Ascending aorta (tissue), 2 donors: ENCODE measurements at places on chromosomes 16 and 17.
A peak's percentile ranks its signal among the peaks of the same experiment; 100 is the strongest.

DNA sequence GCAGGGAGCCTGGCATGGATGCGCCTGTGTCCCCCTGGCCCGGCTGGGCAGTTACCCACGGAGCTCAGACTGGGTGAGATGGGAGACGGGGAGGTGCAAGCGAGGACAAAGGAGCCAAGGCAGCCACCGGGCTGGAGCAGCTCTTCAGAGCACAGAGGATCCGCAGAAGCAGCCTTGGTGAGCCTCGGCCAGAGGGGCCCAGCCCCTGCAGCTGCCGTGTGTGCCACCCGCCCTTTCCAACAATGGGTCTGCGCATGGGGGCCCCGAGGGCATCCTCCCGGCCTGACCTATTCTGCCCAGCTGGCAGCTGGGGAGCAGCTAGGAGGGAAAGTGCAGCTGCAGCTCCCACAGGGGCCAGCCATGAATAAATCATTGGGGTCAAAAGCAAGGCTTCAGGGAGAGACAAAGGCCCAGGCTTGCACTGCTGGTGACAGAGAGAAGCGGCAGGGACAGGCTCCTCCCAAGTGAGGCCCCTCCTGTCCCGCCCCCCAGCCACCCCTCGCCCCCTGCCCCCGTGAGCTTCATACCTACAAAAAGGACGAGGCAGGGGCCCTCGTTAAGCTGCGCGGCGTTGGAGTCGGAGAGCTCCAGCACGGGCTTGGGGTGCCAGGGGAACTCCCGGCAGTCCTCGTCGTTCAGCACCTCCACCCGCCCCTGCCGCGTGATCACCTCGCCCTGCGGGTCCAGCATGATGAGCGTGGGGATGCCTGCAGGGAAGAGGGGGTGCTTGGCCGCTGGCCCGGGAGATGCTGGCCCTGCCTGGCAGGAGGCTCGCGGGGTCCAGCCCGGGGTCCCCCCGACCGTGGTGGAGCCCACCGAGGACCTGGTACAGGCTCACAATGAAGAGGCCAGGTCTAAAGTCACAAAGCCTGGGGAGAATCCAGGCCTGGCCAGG lies 22.6 kb downstream of the MRM3 start:
- no peak for DNase-seq

DNA sequence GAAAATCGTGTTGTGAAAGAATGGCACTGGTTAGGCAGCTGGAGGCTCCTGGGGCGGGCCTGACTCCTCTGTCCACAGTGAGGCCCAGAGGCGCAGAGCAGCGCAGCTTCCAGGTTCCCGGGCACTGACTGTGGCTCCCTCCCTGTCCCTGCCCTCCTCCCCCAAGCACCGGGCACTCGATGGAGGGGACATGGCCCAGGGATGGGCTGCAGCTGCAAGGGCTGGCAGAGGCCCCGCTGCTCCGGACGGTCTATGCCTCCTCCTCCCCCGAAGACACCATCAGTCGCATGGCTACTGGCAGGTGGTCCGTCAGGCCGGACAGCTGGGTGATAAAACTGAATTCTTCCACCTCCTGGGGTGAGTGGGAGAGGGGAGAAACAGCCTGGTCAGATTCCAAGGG lies 50.1 kb downstream of the PRMT7 start:
- no peak for DNase-seq

GRCh38 chr17:57288040-57288772 lies 31.9 kb downstream of the MSI2 start:
- no peak for DNase-seq

GRCh38 chr16:88672776-88673175 lies 9.9 kb upstream of the MVD start:
- no peak for DNase-seq

- DNase-seq: no peak
Observed at GRCh38 chr17:13678841-13679240, 77.1 kb upstream of the HS3ST3A1 start.

- no peak for DNase-seq
Observed at GRCh38 chr16:4123616-4124300, 7.5 kb upstream of the ADCY9 start.

DNA sequence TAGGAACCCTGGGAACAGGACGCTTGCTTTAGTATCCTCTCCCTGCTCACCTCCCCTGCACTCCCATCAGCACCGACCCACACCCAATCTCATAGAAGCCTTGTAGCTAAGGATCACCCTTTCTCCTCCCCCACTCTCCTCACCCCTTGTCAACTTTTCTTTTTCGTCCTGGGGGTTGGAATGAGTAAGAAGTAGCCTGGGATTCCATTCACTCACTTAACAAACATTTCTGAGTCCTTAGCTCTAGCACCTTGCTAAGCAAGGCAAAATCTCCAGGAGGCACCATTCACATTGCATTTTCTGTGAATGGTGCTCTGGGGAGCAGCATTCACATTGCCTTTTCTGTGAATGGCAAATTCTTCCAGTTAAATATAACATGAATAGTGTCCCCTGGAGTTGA lies 1.1 kb upstream of the PGAP3 start:
- no peak for DNase-seq

DNA sequence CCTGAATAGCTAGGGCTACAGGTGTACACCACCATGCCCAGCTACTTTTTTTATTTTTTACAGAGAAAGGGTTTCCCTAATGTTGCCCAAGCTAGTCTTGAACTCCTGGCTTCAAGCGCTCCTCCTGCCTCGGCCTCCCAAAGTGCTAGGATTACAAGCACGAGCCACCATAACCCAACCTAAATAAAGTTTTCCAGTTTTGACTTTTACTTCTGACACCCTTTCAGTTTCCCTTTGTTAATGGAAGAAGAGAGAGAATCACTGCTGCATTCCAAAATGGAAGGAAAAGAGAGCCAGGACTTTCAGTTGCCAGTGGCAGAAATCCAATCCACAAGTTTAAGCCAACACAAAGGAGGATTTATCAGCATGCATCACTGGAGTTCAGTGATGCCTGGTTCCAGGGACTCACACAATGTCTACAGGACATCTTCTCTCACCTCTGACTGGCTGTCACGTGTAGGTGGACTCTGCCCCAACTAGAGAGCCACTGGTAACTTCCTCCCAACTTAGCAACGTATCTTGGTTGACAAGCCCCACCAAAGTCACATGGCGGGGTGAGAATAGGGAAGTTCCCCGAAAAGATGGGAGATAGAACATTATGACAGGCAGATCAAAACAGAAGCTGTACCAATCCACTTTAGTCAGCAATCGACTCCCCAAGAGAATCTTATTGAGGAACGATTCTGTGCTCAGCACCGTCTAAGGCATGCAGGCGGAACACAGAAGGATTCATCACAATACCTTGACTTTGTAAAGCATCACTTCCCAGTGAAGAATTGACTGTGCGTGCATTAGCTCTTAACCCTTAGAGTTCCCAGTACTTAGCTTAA lies 46.5 kb downstream of the GAS7 start:
- no peak for DNase-seq

GRCh38 chr16:19929062-19929511 lies 44.4 kb upstream of the GPRC5B start:
- DNase-seq: no peak

- no peak for DNase-seq
Observed at GRCh38 chr17:38439436-38439835, 11.2 kb downstream of the ARHGAP23 start.

DNA sequence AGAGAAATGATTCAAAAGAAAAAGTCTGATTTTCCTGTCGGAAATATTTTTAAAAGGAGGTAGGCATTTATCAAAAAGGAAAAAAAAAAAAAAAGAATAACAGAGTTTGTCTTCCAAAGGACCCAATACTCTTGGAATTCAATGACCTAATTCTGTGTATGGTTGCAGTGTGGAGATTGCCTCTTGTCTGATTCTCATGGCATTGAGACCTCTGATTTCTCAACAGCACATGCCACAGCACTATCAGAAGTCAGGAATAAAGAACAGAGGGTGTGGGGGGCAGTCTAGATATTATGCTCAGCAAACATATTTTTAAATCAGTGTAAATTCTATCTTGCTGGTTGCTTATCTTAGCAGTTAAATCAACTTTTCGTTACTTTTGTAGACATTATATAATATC lies 81.3 kb upstream of the SOX9 start:
- no peak for DNase-seq

DNA sequence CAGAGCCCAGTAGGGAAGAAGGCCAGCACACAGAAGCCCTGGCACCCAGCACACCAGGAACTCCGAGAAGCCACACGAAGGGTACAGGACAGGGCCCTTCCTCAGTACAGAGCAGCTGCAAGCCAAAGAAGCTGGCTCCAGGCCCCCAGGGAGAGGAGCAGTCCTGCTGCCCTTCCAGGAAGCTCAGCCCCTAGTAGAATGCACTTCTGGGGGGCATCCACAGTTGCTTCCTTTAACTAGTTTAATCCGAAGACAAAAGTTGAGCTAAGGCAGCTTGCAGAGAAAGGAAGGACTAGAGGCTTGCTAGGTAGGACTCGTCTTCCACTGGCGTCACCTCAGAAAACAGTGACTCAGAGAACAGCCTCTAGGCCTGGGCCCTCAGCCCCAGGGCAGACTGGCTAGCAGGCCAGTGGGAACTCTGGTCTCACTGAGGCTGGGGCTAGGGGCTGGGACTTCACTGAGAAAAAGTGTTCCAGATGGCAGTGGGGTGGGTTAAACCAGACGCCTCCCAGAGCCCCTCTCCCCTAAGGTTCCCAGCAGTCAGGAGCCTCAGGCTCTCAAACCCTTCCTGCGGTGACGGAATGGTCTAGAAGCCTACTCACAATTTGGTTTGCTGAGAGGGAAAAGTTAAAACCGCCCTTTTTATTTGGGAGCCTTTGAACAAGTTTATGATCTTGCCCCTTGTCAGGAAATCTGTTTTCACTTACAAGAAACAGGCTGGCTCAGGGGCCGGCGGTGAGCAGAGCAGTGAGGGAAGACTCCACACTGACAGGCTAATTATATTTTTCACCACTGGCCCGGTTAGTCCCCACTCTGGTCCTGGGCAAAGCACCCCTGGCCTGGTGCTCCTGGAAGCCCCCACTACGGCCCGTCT lies 41.4 kb downstream of the ACTG1 start:
- no peak for DNase-seq

DNA sequence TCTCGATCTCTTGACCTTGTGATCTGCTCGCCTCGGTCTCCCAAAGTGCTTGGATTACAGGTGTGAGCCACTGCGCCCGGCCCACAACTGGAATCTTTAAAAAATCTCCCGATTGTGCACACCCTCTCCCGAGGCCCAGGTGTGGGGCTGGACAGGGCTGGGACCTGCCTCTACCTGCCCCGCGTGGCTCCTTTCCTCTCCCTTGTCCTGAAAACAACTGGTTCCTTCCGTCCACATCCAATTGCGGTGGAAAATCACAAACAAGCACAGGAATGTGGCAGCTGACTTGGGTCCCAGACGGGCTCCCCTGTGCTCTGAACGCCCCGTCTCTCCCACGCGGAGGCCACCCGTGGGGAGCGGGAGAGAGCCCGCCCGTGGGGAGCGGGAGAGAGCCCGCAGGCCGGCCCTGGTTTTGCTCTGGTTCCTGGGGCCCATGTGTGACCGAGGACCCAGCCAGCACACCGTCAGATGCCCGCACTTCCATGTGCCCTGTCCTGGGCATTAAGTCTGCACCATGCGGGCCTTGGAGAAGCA lies 3.0 kb upstream of the TMEM204 start:
- DNase-seq: no peak

DNA sequence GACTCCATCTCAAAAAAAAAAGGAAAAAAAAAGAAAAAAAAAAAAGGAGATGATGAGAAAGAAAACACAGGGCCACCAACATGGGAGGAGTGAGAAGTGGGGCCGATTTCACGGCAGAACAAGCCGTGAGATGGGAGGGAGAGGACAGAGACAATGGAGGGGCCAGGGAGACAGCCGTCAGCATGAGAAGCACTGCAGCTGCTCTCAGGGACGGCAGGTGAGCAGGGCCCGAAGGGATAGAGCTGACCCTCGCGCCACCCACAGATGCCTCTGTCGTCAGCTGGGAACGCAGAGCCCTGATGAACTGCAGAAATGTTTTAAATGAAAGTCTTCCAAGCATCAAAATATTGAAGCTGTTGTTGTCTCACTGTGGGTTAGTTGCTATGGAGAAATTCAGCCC lies 20.3 kb downstream of the PITPNM3 start:
- peak; percentile 12 for DNase-seq

- DNase-seq: no peak
Observed at GRCh38 chr17:75088465-75089417, 987 bp downstream of the SLC16A5 start.

GRCh38 chr17:76511668-76512365 lies 10.6 kb upstream of the RHBDF2 start:
- no peak for DNase-seq

DNA sequence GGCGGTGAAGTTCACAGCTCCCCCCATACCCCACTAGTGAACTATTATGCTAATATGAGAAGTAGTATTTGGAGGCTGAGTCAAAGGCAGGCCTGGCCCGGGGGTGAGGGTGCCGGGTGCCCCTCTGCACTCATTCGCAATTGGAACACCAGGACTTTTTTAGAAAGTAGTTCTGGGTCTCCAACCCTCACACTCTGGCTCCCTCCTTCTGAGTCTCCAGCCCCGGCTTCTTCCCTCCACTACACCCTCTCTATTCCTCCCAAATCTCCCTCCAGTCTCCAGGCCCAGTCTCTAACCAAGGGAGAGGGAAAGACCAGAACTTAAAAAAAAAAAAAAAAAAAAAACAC lies 11.3 kb upstream of the HOXB2 start:
- DNase-seq: no peak

DNA sequence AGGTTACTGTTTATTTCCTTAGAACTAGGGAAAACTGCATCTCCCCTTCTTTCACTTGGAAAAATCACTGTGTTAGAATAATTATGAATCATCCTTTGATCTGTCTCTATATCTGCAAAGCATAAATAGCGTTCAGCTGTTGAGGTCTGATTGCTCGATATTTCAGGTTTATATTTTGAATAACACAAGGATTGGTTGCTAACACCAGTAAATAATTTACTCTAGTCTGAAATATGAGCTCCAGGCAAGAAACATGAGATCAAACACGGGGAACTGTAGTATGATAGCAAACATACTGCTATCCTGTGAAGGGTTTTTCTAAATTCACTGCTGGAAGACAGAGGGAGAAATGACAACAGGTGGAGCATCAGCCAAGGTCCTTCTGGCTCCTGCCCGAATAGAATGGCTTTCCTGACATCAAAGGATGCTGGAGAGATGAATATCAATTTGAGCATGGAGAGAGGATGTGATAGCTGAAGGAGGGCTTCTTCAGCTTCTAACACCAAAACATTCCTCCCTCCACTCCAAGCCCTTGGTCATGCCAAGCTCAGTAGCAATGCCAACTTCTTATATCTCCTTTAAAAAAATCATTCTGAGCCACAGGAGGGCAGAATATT lies 450.3 kb downstream of the SHISA9 start:
- no peak for DNase-seq

- no peak for DNase-seq
Observed at GRCh38 chr17:51745993-51746392, 412.5 kb downstream of the CA10 start.

- DNase-seq: no peak
Observed at GRCh38 chr16:69127966-69128510, 4.3 kb downstream of the CHTF8 start.

- DNase-seq: no peak
Observed at GRCh38 chr16:5008311-5008731, 25.4 kb downstream of the NAGPA start.

- DNase-seq: no peak
Observed at GRCh38 chr16:67093098-67093726, 16.5 kb upstream of the PHAF1 start.
